ENCODE measurements at places on chromosomes 5 and 9.

GRCh38 chr5:53503562-53504218, 23.3 kb downstream of the FST start:
- no peaks in the 10 kb centered on the region for H3K4me1 ChIP-seq
- no peaks in the 10 kb centered on the region for H3K27me3 ChIP-seq
- no peaks in the 10 kb centered on the region for H3K36me3 ChIP-seq
- no peak for DNase-seq
- no peak overlapping the region for H3K27ac ChIP-seq

DNA sequence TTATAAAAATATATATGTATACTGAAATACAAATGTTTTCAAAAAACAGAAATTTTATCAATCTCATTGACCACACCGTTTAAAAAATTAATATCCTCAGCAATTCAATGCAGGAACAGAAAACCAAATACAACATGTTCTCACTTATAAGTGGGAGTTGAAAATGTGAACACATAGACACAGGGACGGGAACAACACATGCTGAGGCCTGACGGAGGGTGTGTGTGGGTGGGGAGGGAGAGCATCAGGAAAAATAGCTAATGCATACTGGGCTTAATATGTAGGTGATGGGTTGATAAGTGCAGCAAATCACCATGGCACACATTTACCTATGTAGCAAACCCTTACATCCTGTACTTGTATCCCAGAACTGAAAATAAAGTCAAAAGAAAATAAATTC, 409.5 kb downstream of the MLLT3 start:
- no peaks in the 10 kb centered on the region for H3K36me3 ChIP-seq
- no peaks in the 10 kb centered on the region for H3K27me3 ChIP-seq
- no peak overlapping the region for H3K4me3 ChIP-seq
- H3K4me1 ChIP-seq = no peaks in the 10 kb centered on the region

DNA sequence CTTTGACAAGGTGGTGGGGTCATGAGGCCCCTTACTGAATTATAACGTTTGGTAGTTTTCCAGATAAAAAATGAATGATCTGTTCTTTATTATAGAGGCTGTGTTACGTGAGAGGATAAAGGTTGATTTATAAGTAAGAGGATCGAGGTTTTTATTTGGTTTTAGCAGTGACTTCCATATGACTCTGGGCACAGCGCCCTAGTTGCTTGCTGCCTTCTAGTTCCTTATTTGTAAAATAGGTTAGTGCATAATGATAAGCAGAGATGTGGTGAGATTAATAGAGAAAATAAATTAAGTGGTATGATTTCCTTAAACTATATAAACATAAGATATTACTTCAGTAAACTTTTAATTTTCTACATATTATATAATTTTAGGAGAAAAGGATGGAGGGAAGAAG, 29.8 kb downstream of the MRRF start:
- H3K4me1 ChIP-seq = no peaks in the 10 kb centered on the region
- H3K4me3 ChIP-seq = no peak overlapping the region
- no peaks in the 10 kb centered on the region for H3K27me3 ChIP-seq
- peaks cover 23% of the 10 kb centered on the region for H3K36me3 ChIP-seq
- no peak for DNase-seq

DNA sequence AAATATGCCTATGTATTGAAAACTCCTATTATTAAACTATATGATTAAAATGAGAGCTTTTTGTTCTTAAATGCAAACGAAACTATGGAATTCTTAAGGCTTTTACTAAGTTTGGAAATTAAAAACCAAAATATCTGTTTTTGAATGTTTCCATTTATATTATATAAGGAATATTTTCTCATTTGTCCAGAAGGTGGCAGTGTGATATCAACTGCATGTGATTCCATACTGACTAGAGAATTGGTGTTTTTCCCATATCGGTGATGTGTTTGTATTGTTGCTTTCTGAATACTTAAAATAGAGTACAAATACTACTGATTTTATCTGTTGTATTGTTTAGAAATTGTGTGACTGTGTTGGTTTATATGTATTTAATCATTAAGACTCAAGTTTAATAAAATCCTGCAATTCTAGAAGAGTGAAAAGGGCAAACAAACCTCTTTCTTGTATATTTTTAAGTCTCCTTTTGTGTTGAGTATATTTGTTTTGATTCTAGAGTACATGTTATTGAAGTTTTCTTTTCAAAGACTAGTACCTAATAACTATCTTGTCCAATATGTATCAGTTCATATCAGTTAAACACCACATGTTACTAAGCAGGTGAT, 320.8 kb downstream of the CCDC171 start:
- no peaks in the 10 kb centered on the region for H3K27me3 ChIP-seq
- no peak overlapping the region for H3K27ac ChIP-seq
- H3K4me1 ChIP-seq = no peaks in the 10 kb centered on the region
- H3K36me3 ChIP-seq = no peaks in the 10 kb centered on the region
- H3K4me3 ChIP-seq = no peak overlapping the region

DNA sequence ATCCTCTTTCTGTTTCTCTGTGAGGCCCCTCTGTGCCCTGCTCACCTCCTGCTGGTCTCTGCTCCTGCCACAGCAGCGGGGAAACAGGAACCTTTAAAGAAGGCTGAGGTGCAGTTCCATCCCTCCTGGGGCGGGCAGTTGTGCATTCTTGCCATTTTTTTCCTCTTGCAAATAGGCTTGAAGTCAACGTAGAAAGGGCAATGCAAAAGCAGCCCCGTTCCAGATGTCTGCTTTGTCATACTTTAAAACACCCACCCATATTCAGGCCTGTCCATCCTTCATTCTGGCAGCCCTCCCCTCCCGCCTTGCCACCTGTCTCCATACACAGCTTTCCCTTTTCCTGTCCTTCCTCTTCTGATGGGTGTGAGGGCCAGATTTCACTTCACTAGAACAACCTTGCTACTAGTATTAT, 65.4 kb upstream of the KLF9 start:
- no peaks in the 10 kb centered on the region for H3K4me1 ChIP-seq
- no peak for DNase-seq
- no peaks in the 10 kb centered on the region for H3K27me3 ChIP-seq
- no peak overlapping the region for H3K4me3 ChIP-seq
- H3K36me3 ChIP-seq = no peaks in the 10 kb centered on the region

DNA sequence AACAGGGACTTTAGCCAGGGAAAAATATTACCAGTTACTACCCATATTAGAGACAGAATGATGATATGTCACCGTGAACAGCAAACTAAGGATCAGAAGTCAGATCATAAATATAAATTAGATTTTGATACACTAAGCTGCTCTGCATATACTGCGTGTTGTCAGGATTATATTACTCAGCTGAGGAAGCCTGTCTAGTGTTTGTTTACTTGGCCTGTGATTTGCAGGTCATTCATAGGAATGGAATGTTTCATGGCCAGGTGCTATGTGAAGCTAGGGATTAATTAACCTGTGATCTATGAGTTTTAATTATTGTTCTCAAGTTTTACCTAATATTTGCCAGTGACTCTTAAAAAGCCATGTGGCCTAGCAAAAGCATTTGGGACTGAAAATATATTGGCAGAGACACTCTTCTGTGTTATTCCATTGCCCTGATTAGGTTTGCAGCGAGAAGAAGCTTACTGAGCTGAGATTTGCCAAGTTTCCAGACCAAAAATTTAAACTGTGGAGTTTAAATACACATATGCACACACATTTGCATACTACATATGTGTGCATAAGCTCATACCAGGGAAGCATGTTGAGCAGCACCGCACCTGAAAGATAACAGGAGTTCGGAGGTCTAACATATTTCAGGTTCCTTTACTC, 496.3 kb upstream of the GRIA1 start:
- no peaks in the 10 kb centered on the region for H3K4me1 ChIP-seq
- no peaks in the 10 kb centered on the region for H3K36me3 ChIP-seq
- no peaks in the 10 kb centered on the region for H3K27me3 ChIP-seq

DNA sequence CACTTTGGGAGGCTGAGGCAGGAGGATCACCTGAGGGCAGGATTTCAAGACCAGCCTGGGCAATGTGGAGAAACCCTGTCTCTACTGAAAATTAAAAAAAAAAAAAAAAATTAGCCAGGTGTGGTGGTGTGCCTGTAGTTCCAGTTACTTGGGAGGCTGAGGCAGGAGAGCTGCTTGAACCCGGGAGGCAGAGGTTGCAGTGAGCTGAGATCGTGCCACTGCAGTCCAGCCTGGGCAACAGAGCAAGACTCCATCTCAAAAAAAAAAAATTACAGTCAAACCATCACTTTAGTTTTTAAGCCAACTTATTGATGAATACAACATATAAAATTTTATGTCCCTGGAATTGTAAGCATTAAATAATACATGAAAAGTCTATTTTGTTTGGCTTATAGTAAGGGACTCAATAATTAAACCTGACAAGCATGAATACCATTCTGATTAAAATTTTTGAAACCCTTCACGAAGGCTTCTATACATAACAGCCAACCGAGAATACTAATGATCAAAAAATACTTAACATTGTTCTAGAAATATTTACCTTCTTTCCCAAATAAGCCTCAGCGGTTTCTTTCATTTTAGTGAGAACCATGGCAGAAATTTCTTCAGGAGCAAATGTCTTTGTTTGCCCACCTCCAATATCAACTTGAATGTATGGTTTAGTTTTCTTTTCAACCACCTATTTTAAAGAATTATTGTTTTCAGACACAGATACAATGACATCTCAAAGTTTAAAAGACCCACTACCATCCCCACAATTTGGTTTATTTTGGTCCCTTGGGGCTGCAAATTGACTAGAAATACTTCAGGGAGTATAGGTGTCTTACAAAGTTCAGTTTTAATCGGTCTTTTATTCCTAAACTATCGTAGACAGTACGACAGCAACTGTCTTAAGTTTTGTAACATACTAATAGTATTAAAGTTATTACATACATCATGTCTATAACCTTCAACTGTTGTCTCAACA, 1.2 kb downstream of the HSPA5 start:
- no peak for DNase-seq
- no peaks in the 10 kb centered on the region for H3K27me3 ChIP-seq
- H3K4me1 ChIP-seq = peaks cover 36% of the 10 kb centered on the region
- peak overlapping the region; percentile 89 for H3K4me3 ChIP-seq
- peak overlapping the region; percentile 97 for H3K27ac ChIP-seq
- H3K36me3 ChIP-seq = peaks cover 45% of the 10 kb centered on the region

GRCh38 chr5:62779010-62779422, 200.4 kb downstream of the LRRC70 start:
- no peak overlapping the region for H3K27ac ChIP-seq
- no peaks in the 10 kb centered on the region for H3K36me3 ChIP-seq
- no peaks in the 10 kb centered on the region for H3K4me1 ChIP-seq

DNA sequence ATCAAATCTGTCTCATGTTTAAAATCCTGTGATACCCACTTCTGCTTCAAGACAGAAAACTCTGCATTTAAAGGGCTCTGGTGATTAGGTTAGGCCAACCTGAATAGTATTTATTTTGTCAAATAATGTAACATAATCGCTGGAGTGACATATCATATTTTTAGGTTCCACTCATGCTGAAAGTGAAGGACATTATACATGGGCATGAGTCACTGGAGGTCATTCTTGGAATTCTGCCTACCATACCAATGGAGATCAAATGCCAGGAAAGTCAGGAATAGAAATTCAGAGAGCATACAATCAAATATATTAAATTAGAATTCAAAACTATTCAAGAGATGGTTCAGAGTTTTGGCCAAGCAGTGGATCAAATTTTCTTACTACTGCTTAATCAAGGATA, 97.1 kb upstream of the PRSS3 start:
- no peak overlapping the region for H3K27ac ChIP-seq
- H3K4me3 ChIP-seq = no peak overlapping the region
- no peak for DNase-seq
- no peaks in the 10 kb centered on the region for H3K4me1 ChIP-seq
- no peaks in the 10 kb centered on the region for H3K36me3 ChIP-seq

GRCh38 chr9:128091144-128091543, 23.1 kb downstream of the SLC25A25 start:
- H3K27ac ChIP-seq = no peak overlapping the region
- no peak for DNase-seq
- no peak overlapping the region for H3K4me3 ChIP-seq
- H3K4me1 ChIP-seq = peaks cover 38% of the 10 kb centered on the region

- H3K27ac ChIP-seq = no peak overlapping the region
- no peak overlapping the region for H3K4me3 ChIP-seq
- no peaks in the 10 kb centered on the region for H3K27me3 ChIP-seq
- no peaks in the 10 kb centered on the region for H3K36me3 ChIP-seq
- no peak for DNase-seq
- no peaks in the 10 kb centered on the region for H3K4me1 ChIP-seq
Observed at GRCh38 chr9:11356067-11356466, 743.3 kb upstream of the PTPRD start.
